ENCODE measurements at places on chromosomes 7 and 10.

- no peak for DNase-seq
Measured at GRCh38 chr7:141039376-141039775, 24.6 kb upstream of the MRPS33 start.

GRCh38 chr10:33674986-33675599 lies 340.6 kb upstream of the NRP1 start:
- DNase-seq, result no peak

DNA sequence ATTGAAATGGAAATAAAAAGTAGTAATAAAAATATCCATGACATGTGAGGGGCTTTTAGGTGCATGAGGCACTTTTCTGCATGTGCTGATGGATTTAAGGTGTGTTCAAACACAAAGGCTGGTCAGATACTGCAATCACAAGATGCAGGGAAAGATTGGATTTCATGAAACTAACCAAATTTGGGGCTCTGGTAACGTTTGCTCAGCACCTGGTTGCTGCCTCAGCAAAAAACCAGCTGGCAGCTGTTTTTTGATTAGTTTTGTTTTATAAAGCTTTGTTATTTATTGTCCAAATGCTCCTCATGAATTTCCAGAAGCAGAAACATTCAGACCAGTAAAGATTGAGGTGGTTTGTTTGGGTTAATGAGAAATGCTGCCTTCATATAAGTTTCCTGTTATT lies 195.7 kb upstream of the NRG3 start:
- DNase-seq, result no peak

DNA sequence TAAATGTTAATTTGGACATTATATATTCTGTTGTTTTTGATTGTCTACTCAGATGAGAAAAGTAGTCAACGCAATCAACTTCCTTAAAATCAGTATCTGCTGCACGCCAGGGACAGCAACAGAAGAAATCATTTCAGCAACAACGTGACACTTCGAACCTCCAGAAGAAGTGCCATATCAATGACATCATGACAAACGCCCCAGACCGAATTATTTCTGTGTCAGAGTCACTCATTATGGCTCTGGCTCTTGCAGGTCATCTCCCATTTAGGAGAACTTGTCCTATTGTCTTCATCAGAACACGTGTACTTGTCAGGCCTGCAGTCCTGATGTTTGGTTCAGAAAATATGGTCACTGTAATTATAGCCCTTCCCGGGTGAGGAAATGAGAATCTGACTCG lies 276.3 kb downstream of the ADARB2 start:
- no peak for DNase-seq

- DNase-seq, result no peak
Measured at GRCh38 chr7:88759230-88760135, at the start of gene ZNF804B. Gene ZNF804B, plus strand, starts transcription at chr7:88759700. Its CDS starts 277 bp downstream, at chr7:88759977.

- no peak for DNase-seq
Measured at GRCh38 chr10:104767745-104768144, 126.7 kb downstream of the SORCS3 start.

GRCh38 chr7:17651341-17651740 lies 289.0 kb downstream of the SNX13 start:
- DNase-seq, result no peak

GRCh38 chr10:129411393-129411705 lies 55.7 kb upstream of the MGMT start:
- no peak for DNase-seq

GRCh38 chr7:151051108-151051507 lies 2.8 kb downstream of the ASIC3 start:
- peak; percentile 26 for DNase-seq

DNA sequence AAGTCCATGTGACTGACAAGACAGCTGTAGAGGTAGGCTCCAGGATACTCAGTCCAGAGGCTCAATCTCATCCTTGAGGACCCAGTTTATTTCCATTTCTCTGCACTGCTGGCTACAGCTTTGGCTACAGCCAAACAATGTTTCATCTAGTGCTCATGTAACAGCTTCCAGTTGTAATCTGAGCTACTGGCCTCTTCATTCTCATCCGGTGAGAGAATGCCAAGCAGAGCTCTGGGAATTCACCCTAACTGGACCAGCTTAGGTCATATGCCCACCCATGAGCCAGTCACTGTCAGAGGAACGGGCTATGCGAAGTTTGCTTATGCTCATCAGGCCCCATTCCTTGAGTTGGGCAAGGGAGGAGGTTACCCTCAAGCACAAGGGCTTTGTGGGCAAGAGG lies 192.9 kb downstream of the EVX1 start:
- no peak for DNase-seq

GRCh38 chr7:78018641-78019446 lies 220.3 kb downstream of the PHTF2 start:
- DNase-seq, result no peak

GRCh38 chr10:112958275-112958995 lies 8.4 kb downstream of the TCF7L2 start:
- no peak for DNase-seq

GRCh38 chr7:94357076-94357475 lies 37.6 kb upstream of the COL1A2 start:
- no peak for DNase-seq

DNA sequence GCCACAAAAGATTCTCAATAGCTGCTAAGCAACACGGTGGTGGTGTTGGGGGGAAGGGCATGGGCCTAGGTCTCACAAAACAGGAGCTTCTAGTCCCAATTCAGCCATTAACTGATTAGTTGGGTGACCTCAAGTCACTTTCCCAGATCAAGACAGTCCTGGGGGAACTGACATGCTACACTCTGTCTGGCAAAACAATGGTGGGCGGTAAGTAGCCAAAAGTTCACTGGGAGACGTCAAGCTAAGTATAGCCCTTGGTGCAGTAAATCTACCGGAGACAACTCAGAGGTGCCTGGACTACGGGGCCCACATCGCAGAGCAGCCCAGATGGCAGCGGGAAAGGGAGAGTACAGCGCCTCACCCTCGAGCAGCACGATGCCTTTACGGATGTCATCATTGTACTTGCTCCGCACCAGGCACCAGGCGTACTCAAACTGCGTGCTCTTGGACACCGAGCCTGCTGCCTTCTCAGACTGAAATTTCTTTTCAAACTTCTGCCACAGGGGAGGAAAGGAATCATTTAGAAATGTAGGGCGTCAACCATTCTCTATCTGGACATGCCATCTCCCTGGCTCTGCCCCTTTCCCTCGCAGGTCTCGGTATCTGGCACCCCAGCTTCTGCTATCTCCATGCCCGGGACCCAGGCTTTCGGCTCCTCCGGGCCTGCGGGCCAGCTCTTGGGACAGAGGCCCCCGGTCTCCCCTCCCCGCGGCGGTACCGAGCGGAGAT lies 1.1 kb downstream of the FIS1 start:
- DNase-seq, result peak; percentile 1

GRCh38 chr10:1074748-1075308 lies 18.6 kb downstream of the WDR37 start:
- DNase-seq, result no peak

DNA sequence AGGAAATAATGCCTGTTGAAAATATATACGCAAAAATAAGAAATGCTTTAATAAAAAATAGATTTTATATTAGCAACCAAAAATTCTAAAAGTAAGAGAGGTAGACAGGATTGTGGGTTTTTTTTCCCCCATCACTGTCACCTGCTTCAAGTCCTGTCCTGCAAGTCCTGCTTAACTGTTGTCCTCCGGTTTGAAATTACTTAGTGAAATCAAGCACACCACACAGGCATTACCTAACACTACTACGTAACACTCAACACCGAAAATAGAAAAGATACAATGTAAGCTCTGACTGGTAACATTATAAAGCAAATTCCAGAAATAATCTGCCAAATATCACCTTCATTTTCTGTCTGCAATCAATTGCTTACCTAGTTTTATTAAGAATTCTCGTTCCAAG lies 90.9 kb downstream of the UPF2 start:
- DNase-seq, result no peak

DNA sequence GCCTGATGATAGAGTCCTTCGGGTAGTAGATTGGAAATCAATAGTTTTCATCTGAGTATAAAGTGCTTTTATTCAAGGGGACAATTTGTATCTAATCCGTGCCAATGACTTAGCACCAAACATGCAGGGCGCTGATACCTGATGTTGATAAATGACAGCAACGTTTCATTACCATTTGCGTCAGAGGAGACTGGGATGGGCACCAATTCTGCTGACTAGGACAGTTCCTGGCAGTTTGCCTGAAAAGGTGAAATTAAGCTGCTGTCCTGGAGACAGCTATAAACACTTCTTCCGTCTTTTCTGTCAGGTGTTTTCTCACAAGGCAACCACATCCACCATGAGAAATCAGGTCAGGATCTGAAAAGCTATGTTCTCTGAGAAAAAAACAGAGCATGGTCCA lies 1136.4 kb downstream of the TYW1 start:
- DNase-seq, result no peak

DNA sequence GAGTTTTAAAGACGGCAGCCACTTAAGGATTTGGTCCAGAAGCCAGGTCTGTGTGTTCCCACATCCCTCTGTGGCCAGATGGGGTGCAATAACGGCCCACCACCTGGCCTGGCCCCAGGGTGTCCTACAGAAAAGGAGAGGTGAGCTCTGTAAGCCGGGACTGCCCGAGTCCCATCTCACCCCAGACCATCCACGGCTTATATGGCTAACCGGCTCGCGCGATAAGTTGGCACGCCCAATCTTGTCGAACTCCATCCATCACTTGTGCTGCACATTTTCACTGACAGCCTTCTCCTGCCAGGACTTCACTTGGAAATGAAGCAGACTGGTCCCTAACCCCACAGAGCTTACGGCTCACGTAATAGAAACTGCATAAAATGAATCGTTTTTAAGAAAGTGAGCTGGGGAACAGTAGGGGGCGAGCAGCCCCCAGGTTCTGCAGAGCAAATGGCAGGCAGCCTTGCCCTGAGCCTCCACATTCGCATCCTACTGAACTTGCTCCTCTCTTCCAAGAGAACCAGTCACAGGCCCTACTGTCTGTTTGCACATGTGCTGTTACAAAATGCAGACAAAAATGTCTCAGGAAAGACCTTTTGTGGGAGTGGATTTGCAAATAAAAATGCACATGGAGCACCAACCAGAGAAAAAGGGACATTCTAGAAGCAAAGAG lies 98.2 kb downstream of the TNS3 start:
- no peak for DNase-seq

DNA sequence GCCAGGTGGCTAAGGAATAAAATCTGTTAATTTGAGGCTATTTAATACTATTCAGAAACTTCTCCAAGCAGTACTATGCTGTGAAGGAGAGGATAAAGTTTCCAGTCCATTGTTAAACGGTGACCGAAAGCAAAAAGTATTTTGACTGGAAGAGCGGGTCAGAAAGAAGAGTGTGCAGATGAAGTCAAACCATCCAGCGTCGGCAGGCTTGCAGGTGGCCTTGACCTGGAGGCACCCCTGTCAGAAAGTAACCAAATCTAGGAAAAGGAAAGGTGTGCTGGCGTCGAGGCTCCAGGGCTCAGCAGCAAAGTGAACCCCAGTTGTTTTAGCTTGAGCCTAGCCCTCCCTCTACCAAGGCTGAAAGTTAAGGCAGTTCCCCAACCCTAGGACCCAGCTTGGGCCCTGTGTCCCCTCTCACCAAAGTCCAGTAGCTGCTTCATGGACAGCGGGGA lies 544 bp downstream of the PDK4 start:
- DNase-seq, result no peak

GRCh38 chr7:44331682-44332081 lies 6.3 kb upstream of the CAMK2B start:
- no peak for DNase-seq

DNA sequence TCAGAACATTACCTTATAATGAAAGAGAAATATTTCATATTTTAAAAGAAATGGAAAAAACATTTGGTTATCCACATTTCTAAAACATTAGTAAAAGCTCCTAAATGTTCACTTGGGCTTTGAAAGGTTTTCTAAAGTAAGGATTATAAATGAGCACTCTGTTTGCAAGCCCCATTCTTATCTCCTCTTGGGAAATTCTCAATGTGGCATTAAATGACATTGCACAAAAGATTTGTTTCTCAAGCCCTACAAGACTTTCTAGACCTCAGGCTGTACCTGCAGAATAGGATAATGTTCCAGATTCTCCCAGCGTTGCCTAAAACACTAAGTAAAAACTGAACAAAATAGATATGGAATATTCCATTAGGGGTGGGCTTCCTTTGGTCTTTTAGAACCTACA lies 658.0 kb upstream of the FOXK1 start:
- DNase-seq, result no peak

DNA sequence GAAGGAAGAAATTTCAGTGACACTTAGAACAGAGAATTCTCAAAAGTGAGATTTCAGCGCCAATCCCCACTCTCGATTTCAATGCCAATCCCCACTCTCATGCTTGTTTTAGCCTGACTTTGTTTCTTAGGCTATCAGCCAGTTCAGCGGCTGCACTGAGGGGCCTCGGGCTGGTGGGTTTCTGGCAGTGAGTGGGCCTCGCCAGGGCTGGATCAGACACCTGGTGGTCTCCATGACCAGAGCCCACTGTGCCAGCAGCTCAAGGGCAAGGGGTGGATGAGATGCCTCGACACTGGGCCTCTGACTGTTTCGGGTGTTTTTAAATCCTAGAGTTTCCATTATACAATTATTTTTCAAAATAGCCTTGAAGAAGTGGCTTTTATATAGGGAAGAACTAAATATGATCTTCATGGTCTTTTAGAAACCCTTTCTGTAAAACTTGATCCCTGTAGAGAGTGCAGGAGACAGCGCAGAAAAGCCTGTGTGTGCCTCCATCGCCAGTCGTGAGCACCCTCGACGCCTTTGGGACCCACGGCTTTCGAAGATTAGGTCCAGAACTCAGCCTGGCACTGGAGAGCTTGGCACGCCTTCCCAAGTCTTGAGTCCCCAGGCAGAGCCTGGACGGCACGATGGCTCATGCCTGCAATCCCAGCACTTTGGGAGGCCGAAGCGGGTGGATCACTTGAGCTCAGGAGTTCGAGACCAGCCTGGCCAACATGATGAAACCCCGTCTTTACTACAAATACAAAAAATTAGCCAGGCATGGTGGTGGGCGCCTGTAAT lies 76.2 kb downstream of the INPP5A start:
- DNase-seq, result no peak

DNA sequence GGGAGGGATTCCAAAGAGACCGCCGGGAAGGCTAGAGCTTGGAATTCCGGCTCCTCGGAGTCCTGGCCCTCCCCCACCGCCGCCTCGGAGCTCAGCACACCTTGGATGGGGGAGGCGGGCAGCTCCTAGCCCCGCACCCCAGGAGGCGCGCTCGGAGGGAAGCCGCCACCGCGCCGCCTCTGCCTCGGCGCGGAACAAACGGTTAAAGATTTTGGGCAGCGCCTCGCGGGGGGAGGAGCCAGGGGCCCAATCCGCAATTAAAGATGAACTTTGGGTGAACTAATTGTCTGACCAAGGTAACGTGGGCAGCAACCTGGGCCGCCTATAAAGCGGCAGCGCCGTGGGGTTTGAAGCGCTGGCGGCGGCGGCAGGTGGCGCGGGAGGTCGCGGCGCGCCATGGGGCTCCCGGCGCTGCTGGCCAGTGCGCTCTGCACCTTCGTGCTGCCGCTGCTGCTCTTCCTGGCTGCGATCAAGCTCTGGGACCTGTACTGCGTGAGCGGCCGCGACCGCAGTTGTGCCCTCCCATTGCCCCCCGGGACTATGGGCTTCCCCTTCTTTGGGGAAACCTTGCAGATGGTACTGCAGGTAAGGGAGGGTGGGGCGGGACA lies at the start of gene CYP26A1:
Gene CYP26A1, plus strand, starts transcription at position 355 of the 608 bp plus-strand sequence. Its CDS starts 42 bp downstream, at position 397.
- DNase-seq, result no peak

All from CD4-positive, alpha-beta T cell treated with Interleukin-2 at 100 ng/mL for 4 hours (primary cell).